Inflammatory macrophage treated with lipopolysaccharide for 4 hours (primary cell): ENCODE measurements at places on chromosomes 16 and 17.

DNA sequence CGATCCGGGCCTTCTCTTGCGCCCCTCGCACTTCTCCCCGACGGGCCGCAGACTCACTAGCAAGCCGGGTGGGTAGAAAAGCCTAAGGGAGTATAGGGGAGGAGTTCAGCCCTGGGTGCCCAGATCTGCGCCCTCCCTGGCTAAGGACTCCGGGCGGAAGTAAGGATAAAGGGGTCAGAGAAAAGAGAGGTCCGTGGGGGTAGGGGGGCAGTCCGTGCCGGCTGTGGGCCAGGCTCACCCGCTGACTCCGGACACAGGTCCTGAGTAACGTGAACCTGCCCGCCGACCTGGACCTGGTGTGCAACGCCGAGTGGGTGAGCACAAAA lies 1.8 kb downstream of the NAGS start:
- no peak for DNase-seq

DNA sequence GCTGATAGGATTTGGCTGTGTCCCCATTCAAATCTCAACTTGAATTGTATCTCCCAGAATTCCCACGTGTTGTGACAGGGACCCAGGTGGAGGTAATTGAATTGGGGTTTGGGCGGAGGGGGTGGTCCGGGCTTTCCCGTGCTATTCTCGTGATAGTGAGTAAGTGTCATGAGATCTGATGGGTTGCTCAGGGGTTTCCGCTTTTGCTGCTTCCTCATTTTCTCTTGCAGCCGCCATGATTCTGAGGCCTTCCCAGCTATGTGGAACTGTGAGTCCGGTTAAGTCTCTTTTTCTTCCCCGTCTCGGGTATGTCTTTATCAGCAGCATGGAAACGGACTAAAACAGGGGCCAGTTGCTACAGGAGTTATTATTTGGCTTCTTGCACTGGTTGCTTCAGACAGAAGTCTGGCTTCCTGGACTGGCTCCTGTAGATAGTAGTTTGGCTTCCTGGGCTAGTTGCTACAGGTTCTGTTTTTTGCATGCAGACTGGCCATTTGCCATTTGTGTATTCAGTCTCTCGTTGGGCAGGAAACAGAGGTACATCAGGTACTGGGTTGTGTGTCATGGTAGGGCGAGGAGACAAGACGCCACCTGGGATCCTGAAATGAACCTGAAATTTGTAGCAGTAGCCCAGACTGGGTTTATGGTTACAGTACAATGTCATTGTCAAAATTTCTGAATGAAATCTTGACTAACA lies 32.6 kb downstream of the CNTNAP4 start:
- no peak for DNase-seq

DNA sequence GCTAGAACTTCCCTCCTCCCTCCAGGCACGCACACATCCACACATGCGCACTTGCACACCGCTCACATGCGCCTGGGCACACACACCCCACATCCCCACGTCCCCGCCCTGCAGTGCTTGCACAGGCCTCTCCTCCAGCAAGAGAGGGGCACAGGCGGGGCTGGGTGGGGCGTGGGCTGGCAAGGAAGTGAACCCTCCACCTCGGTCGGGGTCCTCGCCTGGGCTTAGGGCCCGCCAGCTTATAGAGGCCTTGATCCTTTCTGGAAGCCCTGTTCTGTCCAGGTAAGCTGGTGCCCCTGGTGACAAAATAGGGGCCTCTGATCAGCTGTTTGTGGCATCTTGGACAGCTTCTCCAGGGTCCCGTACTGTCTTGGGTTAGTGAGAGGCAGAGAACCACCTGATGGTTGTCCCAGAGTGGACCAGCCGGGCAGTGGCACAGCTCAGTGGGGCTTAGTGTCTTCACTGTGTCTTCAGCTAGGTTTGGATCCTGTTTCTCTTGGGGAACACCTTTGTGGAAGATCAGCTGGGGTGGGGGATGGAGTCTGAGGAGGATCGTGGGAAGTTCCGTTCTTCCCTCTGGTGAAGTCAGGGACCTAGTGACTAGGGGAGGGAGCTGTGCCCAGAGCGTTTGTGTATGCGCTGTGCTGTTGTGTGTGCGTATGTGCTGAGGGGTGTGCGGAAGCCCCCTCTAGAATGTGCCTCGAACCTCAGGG lies 12.1 kb downstream of the TBX4 start:
- DNase-seq = no peak

DNA sequence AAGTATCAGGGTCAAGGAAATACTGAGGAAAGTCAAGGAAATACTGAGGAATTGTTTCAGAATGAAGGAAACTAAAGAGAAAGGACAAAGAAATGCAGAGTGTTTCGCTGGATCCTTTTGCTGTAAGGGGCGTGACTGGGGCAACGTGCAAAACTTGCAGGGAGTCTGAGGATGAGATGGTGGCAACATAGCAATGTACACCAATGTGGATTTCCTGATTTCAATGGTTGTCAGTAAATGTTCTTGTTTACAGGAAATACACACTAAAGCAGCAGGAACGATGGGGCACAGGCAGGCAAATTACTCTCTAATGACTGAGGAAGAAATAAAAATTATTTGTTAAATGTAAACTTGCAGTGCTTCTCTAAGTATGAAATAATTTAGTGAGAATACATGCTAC lies 34.4 kb downstream of the ZZEF1 start:
- no peak for DNase-seq

DNA sequence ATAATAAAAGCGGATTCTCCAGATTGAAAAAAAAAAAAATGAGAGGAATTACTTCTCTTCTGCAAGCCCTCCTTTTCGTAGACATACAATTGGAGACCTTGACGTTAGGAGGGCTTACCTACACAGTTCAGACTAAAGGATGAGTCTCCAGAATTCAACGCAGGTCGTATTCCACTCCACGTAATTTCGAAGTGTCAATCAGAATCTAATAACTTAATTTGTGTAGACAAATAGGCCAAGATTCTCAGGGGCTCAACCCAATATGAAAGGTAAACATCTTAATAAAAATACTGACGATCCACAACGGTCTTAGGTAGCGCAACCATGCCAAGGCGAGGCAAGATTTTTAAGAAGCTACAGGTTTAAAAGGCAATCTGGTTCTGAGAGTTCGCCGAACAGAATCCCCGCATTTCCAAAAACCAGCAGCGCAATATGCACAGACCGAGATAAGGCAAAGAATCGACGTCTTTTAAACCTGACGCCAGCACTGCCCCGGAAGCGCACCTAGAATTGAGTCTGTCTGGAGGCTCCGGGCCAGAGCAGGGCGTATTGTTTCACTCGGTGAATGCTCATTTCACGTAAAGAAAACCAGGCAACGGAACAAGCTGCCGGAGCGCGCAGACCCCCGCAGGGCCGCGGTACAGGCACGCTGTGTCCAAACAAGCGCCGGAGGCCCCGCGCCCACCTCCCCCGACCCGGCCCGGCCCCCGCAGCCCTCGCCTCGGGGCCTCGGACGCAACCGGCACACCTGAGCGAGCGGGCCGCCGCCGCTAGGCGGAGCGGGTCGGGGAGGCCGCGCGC lies 623 bp downstream of the MBTPS1 start:
- DNase-seq = peak; percentile 34

DNA sequence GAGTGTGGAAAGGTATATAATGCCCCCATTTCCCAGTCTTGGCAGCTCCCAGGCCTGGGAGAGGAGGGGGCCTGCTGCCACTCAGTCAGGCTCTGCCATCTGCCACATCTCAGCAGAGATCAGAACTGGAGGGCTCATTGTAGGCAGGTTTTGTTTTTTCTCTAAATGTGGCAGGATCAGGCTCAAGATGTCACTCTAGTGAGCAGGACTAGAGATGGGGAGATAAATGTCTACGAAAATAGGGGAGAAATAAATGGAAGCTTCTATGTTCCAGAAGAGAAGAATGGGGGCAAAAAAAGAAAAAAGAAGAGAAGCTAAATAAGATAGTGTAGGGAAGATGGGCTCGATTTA lies 13.9 kb downstream of the NXPH3 start:
- DNase-seq = no peak

GRCh38 chr17:83056583-83057396 lies 22.6 kb upstream of the METRNL start:
- no peak for DNase-seq

DNA sequence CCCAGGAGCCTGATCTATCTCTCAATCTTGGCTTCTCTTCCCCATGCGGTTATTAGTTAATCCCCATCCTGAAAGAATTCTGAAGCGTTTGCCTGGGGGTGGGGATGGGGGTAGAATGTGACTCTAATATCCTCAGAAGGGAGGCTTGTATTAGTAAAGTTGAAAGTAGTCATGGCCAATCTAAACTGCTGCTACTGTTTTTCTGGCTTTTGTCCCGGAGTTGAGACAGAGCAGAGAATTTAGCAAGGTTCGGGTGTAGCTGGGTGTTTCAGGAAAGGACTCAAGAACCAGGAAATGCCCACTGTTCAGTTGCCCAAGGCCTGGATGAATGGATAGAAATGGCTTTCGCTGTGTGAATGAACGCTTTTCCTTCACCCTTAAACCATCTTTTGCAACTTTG lies 17.6 kb upstream of the ITGAM start:
- peak; percentile 73 for DNase-seq

GRCh38 chr17:38451030-38451839 lies 23.0 kb downstream of the ARHGAP23 start:
- no peak for DNase-seq

DNA sequence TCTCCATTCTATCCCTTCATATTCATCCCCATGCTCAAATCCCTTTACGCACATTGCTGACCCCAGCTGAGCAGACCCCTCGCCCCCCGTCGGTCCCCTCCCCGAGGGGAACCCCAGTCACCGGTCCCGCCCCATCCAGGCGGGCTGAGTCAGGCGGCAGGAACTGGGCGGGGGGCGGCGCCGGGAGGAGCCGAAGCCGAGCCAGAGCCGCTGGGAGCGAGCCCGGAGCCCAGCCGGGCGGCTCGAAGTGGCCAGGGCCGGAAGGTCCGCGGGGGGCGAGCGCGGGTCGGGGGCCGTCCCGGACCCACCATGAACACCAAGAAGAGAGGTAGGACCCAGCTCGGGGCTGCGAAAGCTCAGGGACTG lies 8.6 kb downstream of the RIPOR1 start:
- peak; percentile 29 for DNase-seq

- no peak for DNase-seq
Measured at GRCh38 chr17:45838751-45839295, 5.9 kb upstream of the SPPL2C start.

DNA sequence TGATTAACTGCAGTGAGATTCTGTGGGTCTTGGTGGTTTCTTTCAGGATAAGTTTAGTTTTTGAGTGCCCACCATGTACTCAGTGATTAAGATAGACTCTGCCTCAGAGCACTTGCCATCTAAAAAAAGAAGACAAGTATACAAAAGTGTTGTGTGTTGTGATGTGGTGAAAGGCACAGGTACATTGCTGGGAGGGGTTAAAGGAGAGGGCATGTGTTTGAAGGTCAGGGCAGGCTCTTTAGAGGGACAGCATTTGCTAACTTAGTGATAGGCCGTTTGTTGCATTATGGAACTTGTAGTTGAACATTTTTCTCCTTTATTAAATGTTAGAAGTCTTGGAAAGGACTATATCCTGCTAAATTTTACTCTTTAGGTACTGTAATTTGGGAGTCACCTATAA lies 26.5 kb downstream of the SF3B3 start:
- no peak for DNase-seq

DNA sequence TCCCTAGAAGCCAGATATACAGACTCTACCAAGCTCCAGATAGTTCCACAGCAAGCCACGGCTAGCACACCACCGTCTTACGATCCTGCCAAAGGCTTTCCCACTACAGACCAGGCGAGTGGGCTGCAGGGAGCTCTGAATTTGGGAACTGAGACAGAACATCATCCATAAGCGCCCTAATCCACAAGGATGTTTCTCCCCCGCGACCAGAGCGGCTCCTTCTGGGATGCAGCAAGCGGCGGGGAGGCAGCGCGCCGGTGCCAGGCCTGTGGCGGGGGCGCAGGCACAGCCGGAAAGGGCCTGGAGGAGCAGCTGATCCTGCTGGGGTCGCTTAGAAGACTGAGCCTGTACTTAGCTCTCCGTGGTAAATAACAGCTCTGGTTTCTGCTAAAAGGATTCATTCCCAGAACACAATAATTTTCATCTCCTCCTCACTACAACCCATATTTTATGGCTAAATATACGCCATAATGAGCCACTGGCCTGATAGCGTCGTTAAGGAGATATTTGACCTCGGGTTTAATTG lies 16.2 kb upstream of the FOXF1 start:
- no peak for DNase-seq

- DNase-seq = no peak
Measured at GRCh38 chr16:24819462-24820040, 26.2 kb upstream of the SLC5A11 start.

DNA sequence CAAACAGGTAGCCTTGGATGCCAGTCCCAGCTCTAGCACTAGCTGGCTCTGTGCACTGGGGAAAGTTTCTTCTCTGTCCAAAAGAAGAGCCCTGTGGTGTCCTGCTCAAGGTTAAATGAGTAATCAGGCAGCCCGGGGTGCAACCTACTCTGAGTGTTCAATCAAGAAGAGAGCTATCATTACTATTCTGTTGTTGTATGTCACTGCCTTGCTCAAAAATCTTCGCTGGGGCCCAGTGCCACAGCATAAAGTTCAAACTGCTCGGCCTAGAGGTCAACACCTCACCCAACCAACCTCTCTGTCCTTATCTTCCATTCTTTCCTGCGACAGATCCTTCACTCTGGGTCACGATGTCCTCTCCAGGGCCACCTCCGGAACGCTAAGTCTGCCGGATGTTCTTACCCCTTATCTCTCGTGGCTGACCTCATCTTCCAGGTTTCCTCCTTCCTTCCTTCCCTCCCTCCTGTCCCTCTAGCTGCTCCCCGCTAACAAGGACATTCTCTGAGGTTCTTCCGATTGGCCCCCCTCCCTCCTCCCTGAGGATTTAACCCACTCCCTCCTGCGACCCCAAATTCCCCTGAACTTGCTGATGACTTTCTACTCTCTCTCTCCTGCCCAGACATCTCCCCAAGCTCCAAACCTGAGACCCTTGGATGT lies 4.4 kb downstream of the FDXR start:
- no peak for DNase-seq

- DNase-seq = no peak
Measured at GRCh38 chr16:9318764-9319163, 227.3 kb downstream of the HAPSTR1 start.

DNA sequence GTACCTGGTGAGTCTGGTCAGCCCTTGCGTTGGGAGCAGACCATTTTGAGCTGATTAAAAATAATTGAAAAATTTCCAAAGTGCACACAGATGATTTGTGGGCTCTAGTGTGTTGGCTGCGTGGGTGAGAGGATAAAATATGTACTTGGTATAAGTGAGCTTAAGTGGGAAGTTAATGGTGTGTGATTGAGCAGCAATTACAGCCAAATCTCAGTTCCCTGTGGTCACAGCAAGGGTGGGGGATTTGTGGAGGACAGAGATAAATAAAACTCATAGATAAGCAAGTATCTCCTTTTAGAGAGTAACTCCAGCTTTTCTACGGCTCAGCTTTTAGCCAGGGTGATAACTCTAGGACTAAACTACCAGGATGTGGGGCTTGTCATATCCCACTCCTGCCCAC lies 390.4 kb downstream of the UTP18 start:
- no peak for DNase-seq

DNA sequence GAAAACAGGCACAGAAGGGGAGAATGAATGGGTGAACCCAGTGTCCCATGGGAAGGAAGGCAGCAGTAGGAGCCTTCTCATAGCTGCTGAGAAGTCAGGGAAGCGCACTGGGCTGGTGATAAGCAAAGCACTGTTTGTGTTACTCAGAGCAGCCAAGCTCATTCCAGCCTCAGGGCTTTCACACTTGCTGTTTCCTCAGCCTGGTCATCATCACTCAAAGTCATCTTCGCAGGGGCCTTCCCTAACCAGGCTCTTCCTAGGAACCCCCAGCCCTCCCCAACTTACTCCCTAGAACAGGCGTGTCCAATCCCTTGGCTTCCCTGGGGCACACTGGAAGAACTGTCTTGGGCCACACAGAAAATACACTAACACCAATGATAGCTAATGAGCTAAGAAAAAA lies 32.1 kb upstream of the LONP2 start:
- no peak for DNase-seq

- DNase-seq = no peak
Measured at GRCh38 chr17:77930780-77931768, 27.4 kb upstream of the TNRC6C start.
